ENCODE measurements at places on chromosomes 3 and 15.

DNA sequence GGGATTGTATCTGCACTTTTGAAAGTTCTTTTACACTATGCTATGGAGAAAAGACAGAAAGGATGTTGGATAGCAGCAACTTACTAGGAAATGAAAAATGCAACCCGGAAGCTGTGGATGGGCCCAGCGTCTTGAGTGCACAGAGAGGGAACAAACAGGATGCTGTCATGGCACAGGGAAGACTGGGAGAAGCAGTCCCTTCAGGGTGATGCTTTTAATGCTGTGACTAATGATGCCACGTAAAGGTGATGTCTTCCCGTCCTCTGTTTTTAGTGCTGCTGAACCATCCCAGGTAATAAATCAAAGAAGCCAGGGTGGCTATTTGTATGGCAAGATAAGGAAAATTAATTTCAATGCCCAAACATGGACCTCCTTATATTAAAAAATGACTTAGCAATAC lies 437.6 kb downstream of the FOXP1 start:
- no peak for DNase-seq

DNA sequence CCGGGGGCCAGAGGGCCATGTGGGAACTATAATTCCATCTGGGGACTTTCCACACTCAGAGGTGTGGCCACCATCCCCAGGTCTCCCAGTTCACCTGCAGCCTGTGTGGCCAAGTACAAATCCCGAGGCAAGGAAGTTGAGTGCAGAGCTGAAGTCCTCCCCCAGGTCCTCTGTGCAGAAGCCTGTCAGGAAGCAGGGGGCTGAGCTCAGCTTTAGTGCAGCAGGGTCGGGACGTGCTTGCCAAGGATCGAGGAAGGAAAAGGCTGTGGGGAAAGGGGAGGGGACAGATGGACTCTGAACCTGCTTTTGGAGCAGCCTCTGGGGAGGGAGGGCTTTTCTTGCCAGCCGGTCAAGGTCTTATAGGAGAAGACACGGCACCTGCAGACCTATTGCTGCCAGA lies 67.7 kb downstream of the CHRNA7 start:
- DNase-seq: no peak

DNA sequence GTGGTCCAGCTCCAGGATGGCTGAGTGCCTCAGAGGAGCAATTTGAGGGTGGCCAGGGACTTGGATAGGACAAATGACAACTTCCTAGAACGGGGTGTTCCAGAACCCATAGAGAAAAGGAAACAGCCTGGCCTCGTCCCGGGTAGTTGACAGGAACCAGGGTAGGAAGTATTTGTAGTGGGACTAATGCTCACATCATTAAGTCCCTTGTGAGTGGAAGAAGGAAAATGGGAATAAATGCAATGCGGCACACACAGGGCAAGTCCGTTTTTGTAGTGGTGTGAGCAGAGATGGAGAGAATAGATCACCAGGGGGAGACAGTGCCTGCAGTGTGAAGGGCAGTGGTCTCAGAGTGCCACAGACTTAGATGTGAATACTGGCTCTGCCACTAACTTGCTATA lies 19.6 kb downstream of the TIMP4 start:
- DNase-seq: no peak

- no peak for DNase-seq
Observed at GRCh38 chr15:100766243-100767000, 113.2 kb upstream of the ALDH1A3 start.

GRCh38 chr3:99562138-99562537 lies 76.3 kb upstream of the COL8A1 start:
- DNase-seq: no peak

GRCh38 chr3:18188491-18188890 lies 236.6 kb downstream of the SATB1 start:
- no peak for DNase-seq

All from activated CD4-positive, CD25-positive, alpha-beta regulatory T cell treated with anti-CD3 and anti-CD28 coated beads, Interleukin-2, amount 50 U/mL, for 72 hours (primary cell).